ENCODE measurements at places on chromosomes 6 and 20. TPM values are rescaled to one million over a fixed set of nuclear protein-coding genes. Genes with fewer than 3 reads are reported as not detected.

The OOEP gene
- not detected for total RNA-seq

The GGTLC1 gene
- not detected for total RNA-seq

The ZC2HC1B gene
- not detected for total RNA-seq

The MEP1A gene
- total RNA-seq, result not detected

The IPCEF1 gene
- 1.3 TPM for total RNA-seq

The KCNQ2 gene
- total RNA-seq, result 0.89 TPM

The BTNL2 gene
- total RNA-seq, result not detected

The CABLES2 gene
- 15.0 TPM for total RNA-seq

The TFAP2A gene
- 0.51 TPM for total RNA-seq

The PACRG gene
- 7.4 TPM for total RNA-seq

The PKIB gene
- 0.22 TPM for total RNA-seq

The BHLHE23 gene
- total RNA-seq, result not detected

The SIM1 gene
- not detected for total RNA-seq

The CPNE5 gene
- 10.0 TPM for total RNA-seq

The PIM1 gene
- total RNA-seq, result 28.3 TPM

The CRISP2 gene
- not detected for total RNA-seq

The DEFB129 gene
- not detected for total RNA-seq

The BCAS1 gene
- not detected for total RNA-seq

The CITED2 gene
- total RNA-seq, result 133 TPM

The SPATA25 gene
- 1.7 TPM for total RNA-seq
